ENCODE measurements at places on chromosomes 12 and 14. TPM values are rescaled to one million over a fixed set of nuclear protein-coding genes. Genes with fewer than 3 reads are reported as not detected.

DNA sequence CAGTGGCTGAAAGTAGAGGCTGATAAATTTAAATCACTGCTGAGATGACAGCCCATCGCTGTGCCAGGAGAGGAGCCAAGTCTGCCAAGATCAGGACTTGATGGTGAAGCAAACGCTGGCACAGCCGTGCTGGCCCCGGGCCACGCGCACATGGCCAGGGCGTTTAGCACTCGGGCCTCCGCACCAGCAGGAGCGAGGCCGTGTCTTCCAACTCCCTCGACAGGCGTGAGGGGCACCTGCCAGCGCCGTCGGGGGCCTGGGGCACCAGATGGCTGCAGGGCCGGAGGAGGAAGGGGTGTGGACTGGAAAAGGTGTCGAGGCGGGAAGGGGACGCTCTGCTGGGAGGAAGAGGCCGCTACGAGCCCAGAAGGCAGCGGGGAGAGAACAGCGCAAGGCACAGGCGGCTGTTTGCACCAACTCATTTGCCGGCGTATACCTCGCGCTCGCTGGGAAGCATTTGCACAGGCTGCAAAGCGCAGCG is 29.5 kb downstream of the RIMBP2 start:
- peak; percentile 63 for DNase-seq

- DNase-seq: no peak
Measured at GRCh38 chr14:43591776-43592175, 915.3 kb downstream of the FSCB start.

DNA sequence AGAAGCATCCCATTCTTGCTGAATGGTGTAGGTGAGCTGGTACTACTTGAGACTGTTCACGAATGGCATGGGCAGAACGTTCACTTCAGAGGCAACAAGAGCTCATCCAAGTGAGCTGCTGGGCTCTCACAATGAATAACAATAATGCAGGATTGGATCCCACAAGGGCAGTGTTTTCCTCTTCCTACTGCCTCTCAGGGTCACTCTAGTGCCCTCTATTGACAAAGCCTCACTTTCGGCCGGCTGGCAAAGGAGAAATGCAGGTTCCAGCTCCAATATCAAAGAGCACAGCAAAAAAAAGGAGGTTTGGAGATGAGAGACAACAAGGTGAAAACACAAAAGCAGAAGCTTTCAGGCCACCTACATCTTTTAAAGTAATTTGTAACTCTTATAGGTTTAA is 74.6 kb upstream of the MYF6 start:
- DNase-seq: peak; percentile 41

Gene KRT73
- total RNA-seq: not detected

Gene PAWR
- 116 TPM for total RNA-seq

Data from H7 (cell line).